ENCODE measurements at places on chromosomes 6 and 20. TPM values are rescaled to one million over a fixed set of nuclear protein-coding genes. Genes with fewer than 3 reads are reported as not detected.

Gene FAM217A
- total RNA-seq, result not detected

Gene MYCT1
- 7.5 TPM for total RNA-seq

GRCh38 chr20:32244150-32244823 is 33.2 kb upstream of the KIF3B start:
- DNase-seq, result no peak

- no peak for DNase-seq
These were observed 88.8 kb downstream of the CD83 start for GRCh38 chr6:14206391-14206790.

- no peak for DNase-seq
These were observed at the start of gene TAB2 for GRCh38 chr6:149317644-149318571. Gene TAB2 (plus strand): TSS chr6:149317712. CDS start chr6:149369998, 52,286 bp downstream.

DNA sequence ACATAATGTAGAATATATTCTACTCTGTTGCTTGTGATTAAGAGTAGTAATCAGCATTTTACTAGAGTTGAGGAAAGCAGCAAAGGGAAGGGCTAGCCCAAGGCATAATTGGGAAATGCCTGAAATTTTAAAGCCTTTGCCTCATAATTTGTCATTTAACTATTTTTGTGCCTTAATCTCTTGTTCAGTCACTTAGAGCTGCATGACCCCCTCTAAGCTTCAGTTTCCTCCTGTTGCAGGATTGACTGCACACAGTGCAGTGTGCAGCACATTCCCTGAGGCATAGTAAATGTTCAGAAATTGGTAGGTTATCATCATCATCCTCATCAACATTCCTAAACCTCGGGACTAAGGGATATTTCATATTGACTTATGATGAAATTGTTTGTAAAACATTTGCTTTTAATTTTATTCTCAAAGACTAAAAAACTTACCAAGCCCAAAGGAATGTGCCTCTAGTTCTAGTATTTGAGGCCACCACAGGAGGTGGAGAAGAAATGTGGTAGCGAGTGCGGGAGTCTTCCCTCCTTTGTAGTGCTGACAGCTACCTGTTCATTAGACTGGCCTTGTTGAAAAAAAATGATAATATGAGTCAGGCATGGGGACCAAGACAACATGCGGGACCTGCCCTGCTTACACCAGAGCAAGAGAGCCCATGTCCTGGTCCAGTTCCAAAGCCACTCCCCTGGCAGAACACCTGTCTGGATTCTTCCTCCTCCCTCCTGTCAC is 14.8 kb upstream of the TENT5A start:
- DNase-seq, result no peak
